CD4-positive, alpha-beta T cell treated with Interleukin-2 at 100 ng/mL for 4 hours (primary cell): ENCODE measurements at places on chromosomes 16 and 17.

DNA sequence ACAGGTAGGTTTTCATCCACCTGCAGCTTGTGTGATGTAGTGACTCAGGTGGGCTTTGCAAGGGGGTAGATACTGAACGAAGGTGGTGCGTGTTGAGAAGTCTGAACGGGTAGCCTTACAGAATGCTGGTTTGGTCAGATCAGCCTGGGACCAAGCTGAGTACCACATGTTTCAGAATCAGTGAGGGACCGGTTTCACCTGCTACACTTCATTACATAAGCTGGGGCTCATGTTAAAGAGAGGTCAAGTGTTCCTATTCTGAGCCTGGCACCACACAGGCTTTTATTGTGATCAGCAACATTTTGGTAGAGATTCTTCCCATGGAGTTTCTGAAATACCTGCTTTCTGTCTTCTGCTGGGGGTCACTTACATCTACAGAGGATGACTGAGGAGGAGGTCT lies 207.4 kb upstream of the EEF2KMT start:
- DNase-seq: no peak

GRCh38 chr17:1073241-1073962 lies 76.5 kb downstream of the TIMM22 start:
- no peak for DNase-seq

GRCh38 chr16:22327446-22327775 lies 30.2 kb downstream of the POLR3E start:
- no peak for DNase-seq

GRCh38 chr17:80180192-80180591 lies 10.4 kb downstream of the CARD14 start:
- no peak for DNase-seq

DNA sequence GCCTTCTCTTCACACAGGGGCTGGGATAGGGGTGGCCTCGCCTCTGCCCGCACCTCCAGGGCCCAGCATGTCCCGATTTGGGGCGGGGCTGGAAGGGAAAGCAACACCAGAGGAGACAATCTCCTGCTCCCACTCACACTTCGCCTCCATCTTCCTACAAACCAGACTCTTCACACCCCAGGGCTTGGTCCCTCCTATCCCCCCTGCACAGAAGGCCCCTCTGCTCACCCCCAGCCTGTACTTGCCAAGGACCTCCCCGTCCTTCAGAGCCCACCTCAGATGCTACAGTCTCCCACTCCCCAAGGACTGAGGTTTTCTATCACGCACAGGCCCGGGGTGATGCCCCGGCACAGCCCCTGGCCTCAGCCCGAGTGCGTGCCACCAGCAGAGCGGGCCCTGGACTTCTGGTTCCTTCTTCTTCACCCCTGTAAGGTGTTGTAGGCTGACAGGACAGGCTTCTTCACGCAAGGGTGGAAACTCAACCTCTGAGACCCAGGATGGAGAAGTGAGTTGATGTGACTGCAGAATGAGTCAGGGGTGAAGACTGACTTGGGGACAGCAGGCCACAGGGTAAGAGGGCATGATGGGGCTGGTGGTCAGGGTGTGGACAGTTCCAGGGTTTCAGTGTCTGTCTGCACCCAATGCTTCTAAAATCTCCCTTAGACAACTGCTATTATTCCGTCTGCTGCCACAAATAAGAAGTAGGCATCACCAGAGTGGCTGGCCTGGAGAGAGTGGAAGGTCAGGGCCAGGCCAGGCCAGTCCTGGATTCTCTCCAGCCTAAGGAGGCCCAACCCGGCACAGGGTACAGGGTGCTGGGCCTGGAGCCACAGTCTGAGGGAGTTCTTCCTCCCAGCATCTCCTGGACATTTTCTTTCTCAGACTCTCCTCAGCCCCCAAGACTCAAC lies 2.5 kb downstream of the ITGAE start:
- peak; percentile 20 for DNase-seq
